CD4-positive, CD25-positive, alpha-beta regulatory T cell (primary cell): ENCODE measurements at places on chromosomes 2 and 18.

DNA sequence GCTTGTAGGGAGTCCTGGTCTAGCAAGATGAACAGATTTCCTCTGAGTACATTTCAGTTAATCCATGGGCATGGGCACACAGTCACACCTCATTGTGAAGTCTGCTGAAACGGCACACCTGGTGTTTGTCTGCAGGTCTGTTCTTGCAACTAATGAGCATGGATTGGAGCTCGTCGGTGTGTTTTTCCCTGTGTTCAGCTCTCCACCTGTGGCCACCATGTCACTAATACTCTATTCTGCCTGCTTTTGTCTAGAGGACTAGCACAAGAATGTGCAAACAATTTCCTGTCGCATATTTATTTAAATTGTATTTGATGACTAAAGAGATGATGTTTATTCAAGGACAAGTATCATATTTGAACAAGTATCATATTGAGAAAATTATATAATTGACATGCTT lies 24.5 kb upstream of the PPP4R1 start:
- no peak for DNase-seq

DNA sequence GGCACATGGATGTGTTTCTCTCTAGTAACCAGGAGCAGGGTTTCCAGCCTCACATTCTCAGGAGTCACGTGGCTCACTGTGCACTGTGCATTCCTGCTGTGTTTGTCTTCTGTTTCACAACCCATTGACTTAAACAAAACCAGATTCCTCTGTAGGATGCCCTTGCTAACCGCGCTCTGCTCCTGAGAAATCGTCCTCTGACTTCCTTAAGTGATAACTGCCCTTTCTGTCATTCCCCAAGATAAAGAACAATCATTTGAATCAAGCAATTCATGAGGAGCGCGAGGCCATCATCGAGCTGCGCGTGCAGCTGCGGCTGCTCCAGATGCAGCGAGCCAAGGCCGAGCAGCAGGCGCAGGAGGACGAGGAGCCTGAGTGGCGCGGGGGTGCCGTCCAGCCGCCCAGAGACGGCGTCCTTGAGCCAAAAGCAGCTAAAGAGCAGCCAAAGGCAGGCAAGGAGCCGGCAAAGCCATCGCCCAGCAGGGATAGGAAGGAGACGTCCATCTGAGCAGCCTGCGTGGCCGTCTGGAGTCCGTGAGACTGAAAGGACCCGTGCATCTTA lies 60.2 kb downstream of the RALBP1 start:
- no peak for DNase-seq

DNA sequence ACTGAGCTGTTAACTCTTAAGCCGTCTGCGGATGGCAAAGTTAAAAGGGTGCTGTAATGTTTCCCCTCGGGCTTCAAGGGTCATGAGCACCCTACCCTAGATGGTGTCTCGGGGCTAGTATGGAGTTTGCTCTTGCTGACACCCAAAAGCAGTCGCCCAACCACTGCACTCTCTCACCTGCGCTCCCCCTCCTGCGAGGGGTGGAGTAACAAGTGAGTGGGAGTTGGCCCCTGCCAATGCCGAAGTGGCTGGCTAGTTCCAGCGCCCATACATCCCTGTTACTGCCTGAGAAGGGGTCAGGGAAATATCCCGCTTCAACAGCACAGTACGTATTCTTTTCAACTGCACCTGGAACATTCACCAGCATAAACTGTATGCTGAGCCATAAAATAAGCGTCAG lies 47.5 kb downstream of the FAM117B start:
- DNase-seq: no peak

- no peak for DNase-seq
Measured at GRCh38 chr2:230796280-230796862, 68.4 kb upstream of the ITM2C start.

- DNase-seq: no peak
Measured at GRCh38 chr2:101230541-101231001, 22.1 kb upstream of the CNOT11 start.

DNA sequence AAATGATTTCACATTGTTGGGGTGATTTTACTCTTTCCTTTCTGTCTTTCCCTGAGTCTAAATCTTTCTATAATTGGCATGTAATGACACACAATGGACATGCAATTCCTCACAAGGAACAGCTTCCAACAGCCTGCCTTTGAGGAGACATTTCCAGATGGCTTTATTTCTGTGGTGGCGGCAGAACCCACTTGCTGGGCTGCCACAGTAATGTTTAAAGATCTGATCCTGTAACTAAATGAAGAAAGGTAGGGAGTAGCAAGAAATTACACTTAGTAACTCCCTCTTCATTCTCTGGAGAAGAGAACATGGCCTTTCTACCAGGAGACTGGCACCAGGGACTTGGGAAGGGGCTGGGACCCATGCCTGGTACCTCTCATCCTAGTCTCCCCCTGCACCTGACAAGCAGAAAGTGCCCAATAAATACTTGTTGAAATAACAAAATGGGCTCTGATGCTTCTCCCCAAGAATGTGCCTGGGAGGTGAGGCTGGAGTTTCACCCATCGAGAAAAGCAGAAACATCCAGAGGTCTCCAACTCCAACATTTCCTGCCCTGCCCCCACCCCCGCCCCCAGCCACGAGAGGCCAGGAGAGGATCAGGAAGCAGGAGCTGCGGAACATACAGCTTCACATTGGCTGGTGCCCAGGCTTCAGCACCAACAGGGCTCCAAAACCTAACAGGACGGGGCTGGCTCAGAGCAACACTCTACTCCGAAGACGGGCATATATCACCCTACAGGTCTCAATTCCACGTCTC lies 92.1 kb downstream of the PXDN start:
- DNase-seq: no peak

GRCh38 chr2:190838492-190838910 lies 42.1 kb upstream of the GLS start:
- no peak for DNase-seq

GRCh38 chr2:217066510-217067270 lies 206.8 kb upstream of the TNP1 start:
- DNase-seq: no peak

DNA sequence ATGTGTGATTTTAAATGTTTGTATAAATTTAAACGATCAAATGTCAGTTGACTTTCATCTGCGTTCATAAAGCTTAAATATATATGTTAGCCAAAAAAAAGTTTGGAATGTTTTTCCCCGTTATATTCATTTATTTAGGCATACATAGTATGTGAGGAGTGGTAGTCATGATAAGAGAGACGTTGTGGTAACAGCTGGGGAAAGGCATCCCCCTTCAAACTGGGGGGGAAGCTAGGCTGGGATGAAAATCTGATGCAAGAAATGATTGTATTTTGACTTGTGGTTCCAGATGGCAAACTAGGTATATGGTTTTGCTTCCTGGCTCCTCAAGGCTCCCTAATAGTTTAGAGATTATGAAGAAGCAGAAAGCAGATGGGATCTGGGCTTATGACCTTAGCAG lies 30.1 kb downstream of the ITGA6 start:
- no peak for DNase-seq

- DNase-seq: no peak
Measured at GRCh38 chr2:95719473-95720060, 127.8 kb downstream of the TRIM43 start.

GRCh38 chr2:192236136-192236535 lies 41.4 kb upstream of the TMEFF2 start:
- no peak for DNase-seq

DNA sequence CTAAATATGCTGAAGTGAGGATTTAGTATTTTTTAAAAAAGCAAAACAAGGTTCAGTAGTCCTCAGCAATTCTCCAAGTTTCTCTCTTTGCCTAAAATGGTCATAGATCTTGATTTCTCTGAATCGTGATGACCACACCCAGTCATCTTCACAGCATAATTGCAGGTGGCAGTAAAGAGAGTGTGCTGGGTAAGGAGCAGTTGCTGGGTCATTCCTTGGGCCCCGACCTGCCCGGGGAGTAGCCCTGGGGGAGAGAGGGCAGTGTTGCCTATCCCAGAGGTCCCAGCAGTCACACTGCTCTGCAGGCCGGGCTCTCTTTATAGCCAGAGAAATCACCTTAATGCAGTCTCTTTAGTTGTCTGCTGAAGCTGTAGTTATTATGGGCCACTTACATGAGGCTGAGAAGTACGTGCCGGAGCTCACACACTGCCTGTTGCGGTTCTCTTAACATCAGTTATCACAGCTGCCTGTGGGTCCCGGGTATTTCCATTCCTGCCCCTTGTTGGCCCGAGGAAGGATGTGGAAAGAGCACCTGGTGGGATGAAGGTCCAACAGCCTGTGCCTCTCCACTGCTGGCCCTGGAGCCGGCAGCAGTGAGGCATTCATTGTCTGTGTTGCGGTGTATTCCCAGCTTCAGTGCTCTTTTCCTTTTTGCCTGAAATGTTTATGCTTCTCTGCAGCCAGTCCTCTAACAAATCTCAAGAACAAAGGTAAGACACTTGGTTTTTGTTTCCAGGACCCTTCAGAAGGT lies 230.1 kb downstream of the ALPK2 start:
- DNase-seq: no peak

DNA sequence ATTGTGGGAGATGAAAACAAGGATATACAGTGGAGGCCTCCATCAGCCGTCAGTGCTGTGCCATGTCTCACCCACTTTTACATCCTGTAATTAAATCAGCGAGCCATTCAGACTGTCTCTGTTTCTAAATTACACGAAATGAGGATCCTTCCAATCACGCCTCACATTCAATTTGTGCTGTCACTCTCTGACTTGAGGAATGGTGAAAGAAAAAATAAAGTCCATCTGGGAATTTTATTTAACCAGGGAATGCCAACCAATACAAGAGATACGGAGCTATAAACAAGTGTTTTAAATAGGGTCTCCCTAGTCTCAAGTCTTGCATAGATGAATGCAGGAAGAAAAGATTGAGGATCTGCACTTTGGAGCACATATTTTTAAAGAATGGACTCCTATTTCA lies 72.8 kb downstream of the CMPK2 start:
- DNase-seq: no peak

DNA sequence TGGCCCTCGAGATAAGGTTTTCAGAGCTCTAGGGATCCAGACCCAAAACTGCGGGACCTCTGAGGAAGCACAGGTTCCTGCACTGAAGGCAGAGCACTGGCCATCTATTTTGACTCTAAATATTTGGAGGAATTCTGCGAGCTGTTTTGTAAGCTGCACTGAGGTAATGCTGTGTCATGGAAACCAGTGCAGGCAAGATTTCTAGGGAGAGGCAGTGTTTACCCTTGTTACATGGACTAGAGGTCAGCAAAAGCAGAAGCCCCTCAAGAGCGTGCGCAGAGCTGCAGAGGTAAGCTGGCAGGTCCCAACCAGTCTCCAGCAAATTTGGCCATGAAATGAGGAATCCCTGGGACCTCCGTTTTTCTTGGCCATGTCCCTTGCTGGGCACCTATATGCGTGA lies 137.3 kb downstream of the RNF152 start:
- DNase-seq: no peak

DNA sequence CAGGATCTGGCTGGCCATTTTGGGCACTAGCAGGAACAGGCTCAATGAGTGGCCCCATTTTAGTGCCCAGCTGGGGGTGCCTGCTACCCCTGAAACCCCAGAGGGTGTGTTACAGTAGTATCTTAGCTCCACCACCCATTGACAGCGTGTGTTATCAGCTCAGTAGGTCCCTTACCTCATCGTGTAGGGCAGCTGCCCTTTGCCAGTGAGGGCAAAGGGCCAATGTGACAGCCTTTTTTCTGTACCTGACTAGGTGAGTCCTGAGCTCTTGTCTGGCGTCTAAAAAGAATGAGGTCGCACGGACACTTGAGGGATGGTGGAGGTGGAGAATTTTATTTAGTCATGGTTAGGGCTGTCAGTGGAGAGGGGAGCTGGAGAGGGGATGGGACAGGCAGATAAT lies 462.2 kb downstream of the PIK3C3 start:
- no peak for DNase-seq

DNA sequence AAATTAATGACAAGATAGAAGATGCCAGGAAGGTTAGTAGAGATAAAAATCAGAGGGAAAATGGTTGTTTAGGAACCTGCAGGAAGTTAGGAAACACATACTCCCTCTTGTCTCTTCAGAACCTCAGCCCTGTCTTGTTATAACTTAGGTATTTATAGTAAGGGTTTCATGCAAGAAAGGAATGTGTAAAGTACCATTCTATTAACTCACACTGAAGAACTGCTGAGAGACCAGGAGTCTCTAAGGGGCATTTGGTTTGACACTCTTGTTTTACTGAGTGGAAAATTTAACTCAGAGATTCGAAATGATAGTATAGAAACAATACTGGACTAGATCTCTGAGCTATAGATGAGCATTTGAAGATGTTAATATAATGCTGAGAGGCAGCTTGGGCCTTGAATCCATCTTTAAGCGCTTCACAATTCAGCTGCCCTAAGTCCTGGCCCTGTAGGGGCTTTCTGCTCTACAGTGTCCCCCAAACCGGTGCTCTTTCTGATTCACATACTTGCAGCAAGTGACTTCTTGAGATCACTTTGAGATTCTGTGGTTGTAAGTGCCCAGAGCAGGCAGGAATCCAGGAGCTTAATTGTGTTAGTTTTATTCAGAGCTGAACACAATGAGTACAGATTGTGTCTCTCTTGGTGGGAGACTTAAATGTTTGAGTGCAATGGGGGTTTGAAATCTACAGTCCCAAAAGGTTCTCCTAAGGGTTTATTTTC lies 235.0 kb upstream of the RGPD4 start:
- DNase-seq: no peak

DNA sequence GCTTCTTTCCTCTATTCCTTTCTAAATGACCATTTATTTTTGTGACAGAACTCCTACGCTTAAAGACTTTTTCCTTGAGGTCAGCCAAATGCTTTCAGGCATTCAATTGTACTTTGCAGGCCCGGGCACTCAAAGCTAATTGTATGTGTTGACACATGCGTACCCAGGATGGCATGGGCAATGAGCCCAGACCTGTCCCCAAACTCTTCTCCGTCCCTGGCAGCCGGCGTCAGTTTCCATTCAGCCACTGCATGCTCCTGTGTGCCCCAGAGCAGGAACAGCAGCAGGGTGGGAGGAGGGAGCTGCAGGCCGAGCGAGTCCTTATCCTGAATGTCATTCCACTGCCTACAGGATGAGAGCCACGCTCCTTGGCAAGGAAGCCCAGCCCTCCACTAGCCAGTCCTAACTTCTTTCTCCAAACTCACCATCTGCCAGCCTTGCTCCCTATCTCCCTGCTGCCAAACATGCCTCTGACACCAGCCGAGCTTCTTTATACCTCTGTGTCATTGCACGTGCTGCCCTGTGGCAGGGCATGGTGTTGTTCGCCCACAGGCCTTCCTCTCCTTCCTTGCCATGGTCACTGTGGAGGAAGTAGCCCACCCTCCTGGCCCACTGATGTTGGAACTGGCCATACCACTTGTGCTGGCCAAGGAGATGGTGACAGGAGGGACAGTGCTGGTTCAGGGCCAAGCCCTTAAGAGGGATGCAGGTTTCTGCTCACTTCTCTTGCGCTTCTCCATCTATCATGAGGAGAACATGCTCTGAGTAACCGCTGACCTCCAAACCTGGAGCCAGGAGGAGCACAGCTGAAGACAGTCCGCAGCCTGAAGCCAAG lies 116.9 kb upstream of the FHL2 start:
- DNase-seq: no peak

DNA sequence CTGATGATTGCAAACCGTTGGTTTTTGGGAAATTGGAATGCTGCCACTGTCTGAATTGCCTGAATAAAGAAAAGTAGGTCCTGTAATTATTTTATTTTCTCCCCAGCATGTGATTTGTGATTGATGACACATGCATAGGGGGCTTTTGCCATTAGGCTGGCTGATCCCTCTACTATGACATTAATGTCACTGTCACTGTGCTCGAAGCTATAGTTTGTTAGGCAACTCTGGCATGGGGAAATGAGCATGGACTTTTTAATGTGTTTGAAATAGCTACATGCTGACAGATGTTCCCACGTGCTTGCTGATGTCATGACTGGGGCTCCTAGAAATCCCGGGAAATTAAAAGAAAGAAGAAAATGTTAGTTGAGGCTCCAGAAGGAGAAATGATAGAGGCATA lies 99.1 kb downstream of the HRH4 start:
- DNase-seq: no peak

- no peak for DNase-seq
Measured at GRCh38 chr2:2324565-2325101, 6.4 kb downstream of the MYT1L start.
